CD4-positive, alpha-beta T cell treated with Interferon gamma for 1 hour (primary cell): ENCODE measurements at places on chromosomes 1 and 21.

DNA sequence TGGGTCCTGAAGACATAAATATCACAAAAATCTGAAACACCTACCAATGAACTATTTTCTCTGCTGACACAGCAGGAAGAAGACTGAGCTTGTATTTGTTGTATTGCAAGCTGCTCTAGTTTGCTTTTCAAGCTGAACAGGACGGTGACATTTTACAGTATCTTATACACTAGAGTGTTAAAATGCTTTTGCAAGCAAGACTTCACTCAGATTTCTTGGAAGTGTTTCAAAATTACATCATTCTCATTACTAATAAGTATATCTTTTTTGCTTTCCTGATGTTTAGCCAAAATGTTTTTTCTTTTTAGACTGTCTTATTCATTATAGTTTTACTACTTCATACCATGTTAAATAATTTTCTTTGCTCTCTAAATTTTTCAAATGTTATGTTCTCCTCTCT is 427.1 kb upstream of the CXADR start:
- DNase-seq: no peak

GRCh38 chr1:44757420-44757819 is 17.8 kb downstream of the KIF2C start:
- no peak for DNase-seq

- DNase-seq: no peak
Measured at GRCh38 chr1:192807211-192808162, 1.4 kb upstream of the RGS2 start.

DNA sequence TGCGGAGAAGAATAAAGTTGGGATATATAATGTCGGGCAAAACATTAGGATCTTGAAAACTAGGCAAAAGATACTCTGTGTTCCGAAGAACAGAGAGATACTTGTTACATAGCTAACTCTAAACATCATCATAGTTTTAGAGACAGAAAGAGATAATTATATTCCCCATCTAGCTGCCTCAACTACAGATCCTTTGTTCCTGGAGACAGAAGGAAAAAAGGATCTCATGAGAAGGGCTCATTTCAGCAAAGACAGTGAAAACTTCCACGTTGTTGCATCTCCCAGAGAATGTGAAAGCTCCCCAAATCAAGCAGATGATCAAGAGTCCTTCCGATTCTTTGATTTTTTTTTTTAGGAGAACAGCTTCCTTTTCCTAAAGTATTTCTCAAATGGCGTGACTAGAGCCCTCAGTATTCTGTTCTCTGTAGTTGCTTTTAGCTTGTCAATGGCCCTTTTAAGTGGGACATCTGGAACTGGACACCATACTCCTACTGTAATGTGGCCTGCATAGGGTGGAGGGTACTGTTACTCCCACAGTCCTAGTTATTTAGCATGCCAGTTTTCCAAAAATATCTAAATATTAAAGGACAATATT is 1048.2 kb downstream of the TTLL7 start:
- no peak for DNase-seq

- DNase-seq: no peak
Measured at GRCh38 chr1:222529916-222530315, 18.0 kb downstream of the HHIPL2 start.
